NCI-H1436 treated with DMSO at 0.1 percent for 48 hours (cell line): ENCODE measurements at places on chromosomes 7 and 10.

- no peak for DNase-seq
These were observed 1094.4 kb downstream of the NRG3 start for GRCh38 chr10:82969405-82969804.

DNA sequence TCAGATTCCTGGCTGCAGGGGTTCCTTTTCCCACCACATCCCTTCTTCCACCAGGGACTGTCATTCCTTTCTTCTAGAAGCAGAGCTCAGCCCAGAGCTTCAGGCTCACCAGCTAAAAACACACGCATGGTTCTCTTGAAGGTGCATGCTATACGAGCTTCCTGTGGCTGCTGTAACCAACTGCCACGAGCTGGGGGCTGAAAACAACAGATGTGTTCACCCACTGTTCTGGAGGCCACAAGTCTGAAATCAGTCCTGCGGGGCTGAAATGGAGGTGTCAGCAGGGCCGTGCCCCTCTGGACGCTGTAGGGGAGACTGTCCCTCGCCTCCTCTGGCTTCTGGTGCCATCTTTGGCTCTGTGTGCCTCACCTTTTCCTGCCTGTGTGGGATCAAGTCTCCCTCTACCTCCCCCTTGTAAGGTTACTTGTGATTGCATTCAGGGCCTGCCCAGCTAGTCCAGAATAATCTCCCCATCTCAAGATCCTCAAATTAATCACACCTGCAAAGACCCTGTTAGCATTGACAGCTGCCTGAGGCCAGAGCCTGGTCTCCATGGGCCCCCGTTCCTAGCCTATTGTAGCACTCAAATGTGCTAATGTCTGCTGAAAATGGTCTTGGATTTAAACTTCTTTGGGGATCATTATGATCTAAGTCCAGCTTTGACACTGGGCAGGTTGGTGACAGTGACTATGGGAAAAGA, 13.7 kb downstream of the RAB19 start:
- no peak for DNase-seq

DNA sequence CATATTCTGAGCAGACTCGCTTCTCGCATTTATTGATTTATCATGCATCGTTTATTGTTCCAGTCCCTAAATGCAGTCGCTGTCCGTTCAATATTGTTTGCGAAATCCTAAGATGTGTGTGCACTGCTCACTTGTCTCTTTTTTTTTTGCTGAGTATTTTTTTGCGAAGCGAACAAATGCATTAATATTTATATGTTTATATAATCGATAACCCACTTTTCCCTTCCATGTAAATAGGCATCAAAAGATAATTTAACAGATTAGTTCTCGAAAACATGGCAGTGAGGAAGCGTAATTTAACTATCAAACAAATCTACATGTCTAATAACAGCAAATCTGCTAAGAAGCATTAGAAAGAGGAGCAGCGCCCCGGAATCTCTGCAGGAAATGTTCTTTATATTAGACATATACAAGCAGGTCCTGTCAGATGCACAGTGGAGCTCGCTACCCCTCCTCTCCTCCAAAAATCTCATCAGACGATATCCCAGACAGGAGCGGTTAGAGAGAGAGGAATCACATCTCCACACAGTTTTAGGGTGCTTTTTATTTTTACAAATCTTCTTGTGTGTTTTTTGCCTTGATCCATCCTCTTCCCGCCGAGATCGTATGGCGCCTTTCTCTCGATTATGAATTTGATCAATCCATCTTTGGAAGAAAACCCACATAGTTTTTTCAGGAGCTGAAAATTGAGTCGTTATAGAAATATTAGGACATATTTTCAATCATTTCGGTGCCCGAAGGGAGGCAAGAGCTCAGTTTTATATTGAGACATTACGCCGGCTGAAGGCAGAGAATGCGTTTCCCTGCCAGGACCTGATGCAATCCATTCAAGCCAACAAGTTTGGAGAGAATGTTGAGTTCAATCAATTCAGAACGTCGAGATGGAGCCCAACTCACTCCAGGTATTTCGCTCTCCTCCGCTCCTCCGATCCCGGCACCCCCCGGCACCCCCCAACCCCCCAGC, at the start of gene ARID5B:
Gene ARID5B (plus strand): TSS at position 871 of the 964 bp plus-strand sequence. CDS start 11 bp downstream, at position 882.
- DNase-seq, result no peak

DNA sequence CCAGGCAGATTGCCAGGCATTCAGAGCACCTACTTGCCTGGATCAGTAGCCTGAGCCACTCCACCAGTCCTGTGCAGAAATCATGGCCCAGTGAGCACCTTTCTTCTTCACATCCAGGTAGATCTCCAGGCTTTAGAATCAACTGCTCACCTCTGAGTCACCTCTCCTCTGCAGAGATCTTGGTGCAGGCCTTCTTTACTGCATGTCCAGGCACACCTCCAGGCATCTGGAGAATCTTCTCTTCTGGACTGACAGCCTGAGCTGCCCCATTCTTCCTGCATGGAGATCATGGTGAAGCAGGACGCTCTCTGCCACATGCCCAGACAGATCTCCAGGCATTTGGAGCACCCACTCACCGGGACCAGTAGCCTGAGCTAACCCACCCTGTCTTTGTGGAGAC, 894.5 kb upstream of the MBL2 start:
- no peak for DNase-seq

GRCh38 chr10:103969436-103969835, 2.5 kb downstream of the SLK start:
- no peak for DNase-seq

DNA sequence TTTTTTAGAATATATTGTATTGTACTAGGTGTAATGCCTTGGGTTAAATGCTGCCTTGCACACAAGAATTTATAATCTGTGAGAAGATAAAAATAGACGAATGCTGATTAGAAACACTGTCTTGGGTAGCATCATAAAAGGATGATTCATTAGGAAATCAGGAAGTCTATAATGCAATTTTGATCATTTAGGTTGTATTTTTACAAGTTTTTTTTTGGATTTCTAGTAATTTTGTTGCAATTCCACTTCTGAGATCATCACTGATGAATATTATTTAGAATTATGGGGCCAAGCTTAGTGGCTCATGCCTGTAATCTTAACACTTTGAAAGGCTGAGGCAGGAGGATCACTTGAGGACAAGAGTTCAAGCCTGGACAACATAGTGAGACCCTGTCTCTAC, 29.6 kb downstream of the WBP1L start:
- DNase-seq, result no peak

GRCh38 chr10:47447705-47448104, 36.2 kb downstream of the ANXA8 start:
- DNase-seq, result no peak

DNA sequence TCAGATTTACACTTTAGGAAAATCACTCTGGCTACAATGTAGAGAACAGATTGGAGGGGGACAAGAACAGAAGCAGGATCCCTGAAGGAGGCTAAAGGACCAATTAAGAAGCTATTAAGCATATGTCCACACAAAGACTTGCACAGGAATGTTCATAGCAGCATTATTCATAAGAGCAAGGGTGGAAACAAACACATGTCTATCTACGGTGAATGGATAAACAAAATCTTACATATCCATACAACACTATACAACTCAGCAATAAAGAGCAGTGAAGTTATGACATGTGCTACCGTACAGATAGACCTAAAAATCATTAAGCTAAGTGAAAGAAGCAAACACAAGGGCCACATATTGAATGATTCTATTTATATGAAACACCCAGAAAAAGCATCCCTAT, 10.4 kb downstream of the CHCHD3 start:
- DNase-seq, result no peak

DNA sequence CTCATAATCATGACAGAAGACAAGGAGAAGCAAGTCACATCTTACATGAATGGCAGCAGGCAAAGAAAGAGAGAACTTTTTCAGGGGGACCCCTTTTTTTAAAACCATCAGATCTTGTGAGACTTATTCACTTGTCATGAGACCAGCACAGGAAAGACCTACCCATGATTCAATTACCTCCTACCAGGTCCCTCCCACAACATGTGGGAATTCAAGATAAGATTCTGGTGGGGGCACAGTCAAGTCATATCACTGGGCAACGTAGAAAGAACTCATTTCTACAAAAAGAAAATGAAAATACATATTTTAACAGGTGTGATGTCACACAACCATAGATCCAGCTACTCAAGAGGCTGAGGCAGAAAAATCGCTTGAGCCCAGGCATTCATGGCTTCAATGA, 304.1 kb downstream of the IPMK start:
- no peak for DNase-seq

DNA sequence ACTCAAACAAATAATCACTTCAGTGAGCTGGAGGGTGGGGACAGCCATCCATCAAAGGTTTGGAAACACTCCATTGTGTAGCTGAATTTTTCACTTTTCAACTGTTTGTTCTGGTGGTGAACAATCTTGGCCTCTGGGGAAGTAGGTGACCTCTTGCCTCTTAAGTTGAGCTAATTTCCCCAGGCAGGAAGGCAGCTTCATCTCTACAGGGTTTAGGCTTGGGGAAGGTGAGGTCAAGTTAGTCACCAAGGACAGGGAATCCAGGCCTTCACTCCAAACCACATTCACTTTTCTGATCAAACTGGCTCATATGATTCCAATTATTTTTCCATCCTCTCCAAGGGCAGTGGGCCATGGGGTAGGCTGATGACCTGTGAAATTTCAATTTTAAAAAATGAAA, 138.3 kb upstream of the HABP2 start:
- DNase-seq, result no peak

DNA sequence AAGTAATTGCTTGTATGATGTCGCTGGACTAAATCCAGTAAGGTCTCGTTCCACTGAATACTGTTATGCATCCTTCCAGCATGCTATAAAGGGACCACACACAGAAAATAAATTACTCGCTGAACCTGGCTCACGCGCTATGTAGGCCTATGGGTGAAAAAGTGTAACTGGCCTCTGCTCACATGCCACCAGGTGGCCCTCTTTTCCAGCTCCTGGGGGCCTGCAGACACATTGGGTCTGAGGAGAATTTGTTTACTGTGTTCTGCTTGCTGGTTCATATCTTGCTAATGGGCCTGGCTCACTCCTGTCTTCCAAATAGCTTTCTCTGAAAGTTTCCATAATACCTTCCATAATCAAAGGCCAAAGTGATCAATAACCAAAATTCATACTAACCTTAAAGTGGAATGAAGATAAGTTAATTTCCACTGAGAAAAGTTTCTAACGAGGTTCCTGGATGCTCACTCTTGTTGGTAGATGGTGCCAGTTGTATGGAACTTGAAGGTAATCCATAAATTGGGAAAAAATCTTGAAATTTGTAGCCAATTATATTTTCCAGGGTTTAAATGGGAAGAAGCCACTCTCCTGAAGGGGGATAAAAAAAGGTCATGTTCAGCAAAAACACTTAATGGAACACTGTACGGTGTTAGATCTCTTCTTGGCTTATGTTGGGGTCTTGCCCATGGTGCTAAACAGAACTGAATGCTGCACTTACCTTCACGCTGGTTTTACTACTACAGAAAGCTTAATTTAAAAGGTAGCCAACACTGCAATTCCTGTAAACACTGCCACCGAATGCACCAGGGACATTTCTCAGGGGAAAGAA, 27.0 kb upstream of the ZPBP start:
- DNase-seq, result no peak

GRCh38 chr7:154844499-154844898, 158.4 kb downstream of the PAXIP1 start:
- no peak for DNase-seq

GRCh38 chr10:119219871-119220270, 12.5 kb downstream of the GRK5 start:
- DNase-seq, result no peak

GRCh38 chr7:1942941-1943289, 272.8 kb downstream of the ELFN1 start:
- DNase-seq, result no peak

DNA sequence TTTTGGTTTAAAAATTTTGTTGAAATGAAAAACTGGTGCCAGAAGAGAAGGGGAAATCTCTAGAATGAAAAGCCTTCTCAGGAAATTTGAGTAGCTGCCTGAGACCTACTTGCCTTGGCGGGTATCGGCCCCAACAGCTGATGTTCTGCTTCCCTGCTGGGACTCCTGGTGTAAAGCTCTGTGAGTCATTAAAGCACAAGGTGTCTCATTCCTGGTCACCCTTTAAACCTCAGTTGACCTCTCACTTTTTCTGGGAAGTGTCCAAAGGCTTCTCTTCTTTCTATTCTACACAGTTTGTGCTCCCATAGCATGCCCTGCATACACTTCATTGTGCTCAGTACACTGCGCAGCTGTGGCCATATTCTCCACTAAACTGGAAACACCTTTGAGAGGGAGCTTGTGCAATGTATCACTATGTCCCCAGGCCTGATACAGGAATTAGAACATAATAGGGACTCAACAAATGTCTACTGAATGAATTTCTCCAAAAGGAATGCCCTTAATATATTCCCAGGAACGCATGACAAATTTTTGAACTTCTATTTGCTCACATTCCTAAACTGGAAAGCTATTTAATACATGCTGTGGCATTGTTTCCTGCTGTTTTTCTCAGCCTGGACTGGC, 303.9 kb downstream of the SDHAF3 start:
- DNase-seq, result no peak

- no peak for DNase-seq
These were observed 38.3 kb downstream of the TSPAN15 start for GRCh38 chr10:69489506-69490090.

DNA sequence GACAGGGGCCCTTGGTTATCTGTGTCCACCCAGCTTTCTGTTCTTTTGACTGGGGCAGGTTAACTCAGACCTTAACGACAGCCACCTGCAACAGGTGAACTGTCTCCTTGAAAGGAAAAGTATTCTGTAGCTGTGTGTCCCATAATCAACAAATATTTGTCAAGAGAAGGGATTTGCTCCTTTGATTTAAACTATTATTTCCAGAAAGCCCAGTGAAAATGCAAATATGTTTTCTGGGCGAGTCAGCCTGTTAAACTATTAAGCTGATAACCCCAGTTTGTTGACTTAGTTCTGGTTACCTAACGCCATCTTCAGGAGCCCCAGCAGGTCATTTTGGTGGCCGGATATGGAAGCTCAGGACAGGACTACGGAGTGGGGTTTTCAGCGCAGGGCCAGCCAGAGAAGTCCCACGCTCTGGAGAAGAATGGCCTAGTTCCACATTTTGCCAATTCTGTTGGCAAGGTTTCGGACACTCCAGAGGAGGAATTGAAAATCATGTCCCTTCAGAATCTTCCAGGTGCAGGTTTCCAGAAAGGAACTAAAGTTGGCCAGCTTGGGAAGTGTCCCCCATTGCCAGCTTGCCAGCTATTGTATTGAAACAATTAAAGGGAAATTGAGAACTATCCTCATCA, 54.5 kb downstream of the ADRA2A start:
- DNase-seq, result no peak

- DNase-seq, result no peak
These were observed 4.1 kb downstream of the NHLRC2 start for GRCh38 chr10:113858541-113858940.

- DNase-seq, result no peak
These were observed 16.8 kb upstream of the MYPN start for GRCh38 chr10:68092512-68092911.

GRCh38 chr7:29552392-29552791, 11.2 kb upstream of the PRR15 start:
- DNase-seq, result no peak

DNA sequence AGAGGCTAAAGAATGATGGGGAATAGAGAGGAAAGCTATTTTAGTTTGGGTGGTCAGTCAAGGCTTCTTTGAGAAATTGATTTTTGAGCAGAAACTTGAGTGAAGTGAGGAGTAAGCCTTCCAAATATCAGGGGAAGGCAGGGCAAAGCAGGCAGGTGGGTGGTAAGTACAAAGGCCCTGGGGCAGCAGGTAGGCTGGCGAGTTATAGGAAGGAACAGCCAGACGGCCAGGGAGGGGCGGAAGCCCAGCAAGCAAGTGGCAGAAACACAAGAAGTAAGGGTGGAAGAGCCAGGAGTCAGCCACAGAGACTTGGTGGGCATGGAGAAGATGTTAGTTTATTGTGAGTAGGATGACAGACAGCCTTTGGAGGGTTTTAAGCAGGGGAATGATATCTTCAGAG, 34.9 kb downstream of the VWA2 start:
- no peak for DNase-seq
